ENCODE measurements at places on chromosomes 5 and 9. TPM values are rescaled to one million over a fixed set of nuclear protein-coding genes. Genes with fewer than 3 reads are reported as not detected.

DNA sequence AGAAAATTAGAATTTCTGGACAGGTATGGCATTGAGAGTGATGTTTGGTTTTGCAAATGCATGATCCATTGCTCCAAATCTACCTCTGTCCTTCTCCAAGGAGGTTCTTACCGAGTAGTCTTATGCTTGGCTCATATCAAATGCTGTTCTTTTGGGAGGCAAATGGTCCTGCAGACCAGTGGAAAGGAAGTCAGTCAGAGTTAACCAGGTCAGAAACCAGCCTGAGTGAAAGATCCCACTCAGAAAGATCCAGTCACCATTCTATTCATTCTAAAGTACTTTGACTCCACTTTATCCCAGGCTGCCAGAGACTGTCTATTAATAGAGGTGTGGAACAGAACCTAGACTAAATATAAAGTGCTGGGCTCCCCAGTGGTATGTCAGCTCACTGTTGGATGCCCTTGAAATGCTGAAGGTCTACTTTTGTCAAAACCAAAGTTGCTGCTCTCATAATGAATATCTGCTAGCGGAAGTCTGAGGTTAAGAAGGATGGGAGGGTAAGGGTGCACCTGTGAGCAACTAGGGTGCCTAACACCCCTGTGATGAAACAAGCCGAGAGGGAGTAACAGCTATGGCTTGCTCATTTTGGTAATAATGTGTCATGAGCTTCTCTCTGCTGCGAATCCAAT is 302.2 kb downstream of the ZNF608 start:
- DNase-seq, result no peak

Gene LCN15
- not detected for total RNA-seq

GRCh38 chr9:2872250-2872930 is 28.5 kb upstream of the PUM3 start:
- DNase-seq, result peak; percentile 62

GRCh38 chr5:151825445-151825844 is 53.7 kb downstream of the G3BP1 start:
- DNase-seq, result peak; percentile 84

GRCh38 chr5:157778121-157778805 is 34.8 kb downstream of the LSM11 start:
- DNase-seq, result no peak

GRCh38 chr5:31934156-31934555 is 240.0 kb downstream of the GOLPH3 start:
- DNase-seq, result peak; percentile 86

DNA sequence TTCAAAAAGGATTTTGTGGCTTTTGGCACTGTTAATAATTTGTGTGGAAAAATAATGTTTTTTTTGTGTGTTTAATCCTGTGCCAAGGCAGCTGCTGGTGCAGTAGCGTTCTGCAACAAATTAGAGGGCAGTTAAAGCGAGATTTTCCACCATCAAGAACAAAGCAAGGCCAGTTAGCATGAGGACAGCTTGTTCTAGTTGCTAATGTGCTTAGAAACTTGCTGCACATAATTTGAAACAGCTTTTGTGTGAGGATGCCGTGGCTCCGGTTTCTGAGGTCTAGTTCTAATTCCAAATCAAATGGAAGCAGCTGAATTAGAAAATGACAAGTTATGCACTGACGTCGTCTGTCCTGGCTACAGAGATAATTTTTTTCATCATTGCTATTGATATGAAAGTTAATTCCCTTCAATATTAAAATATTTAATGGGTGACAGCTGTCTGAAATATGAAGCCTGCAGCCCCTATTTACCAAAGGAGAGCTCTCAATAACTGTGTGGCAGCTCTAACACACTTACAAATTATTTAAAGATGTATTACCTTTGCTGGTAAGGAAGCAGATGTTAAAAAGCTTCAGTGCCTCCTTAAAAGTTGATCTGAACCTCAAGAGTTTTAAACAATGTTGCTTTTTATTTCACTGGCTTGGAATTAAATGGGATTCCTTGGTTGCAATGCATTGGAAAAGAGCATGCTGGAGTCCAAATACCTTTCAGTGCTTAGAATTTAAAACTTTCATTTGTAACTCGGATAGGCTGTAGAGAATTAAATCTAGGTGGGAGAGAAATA is 128.6 kb downstream of the SPATA31D1 start:
- peak; percentile 11 for DNase-seq

Gene NIM1K
- total RNA-seq, result not detected

Measured in neural progenitor cell (in vitro differentiated cells).